ENCODE measurements at places on chromosomes 2 and 18.

GRCh38 chr18:9095297-9096006 lies 7.0 kb upstream of the NDUFV2 start:
- no peak for DNase-seq

DNA sequence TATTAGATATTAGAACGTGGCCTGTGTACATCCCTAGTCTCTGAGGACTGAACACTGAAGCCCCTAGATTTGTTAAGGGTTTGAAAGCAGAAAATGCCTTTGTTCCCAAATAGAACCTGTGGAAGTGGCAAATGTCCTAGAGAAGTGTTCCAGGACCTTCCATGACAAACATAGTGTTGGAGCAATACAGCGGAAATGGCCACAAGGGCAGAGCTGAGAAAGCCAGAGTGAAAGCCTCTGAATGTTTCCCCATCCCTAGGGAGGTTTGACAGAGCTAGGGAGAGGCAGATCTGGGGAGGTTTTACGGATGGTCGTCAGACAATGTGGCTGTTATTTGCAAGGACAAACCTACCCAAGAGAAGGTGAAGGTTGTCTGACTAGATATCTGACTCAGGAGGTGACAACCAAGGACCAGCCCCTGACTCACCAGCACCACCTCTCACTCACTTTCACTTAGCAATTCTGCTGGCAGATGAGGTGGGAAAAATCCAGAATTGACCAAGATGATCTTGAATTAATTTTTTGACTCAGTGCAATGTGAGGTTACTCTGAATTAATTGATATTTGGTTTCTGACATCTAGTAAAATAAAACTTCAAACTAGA lies 24.1 kb downstream of the RBM43 start:
- no peak for DNase-seq

DNA sequence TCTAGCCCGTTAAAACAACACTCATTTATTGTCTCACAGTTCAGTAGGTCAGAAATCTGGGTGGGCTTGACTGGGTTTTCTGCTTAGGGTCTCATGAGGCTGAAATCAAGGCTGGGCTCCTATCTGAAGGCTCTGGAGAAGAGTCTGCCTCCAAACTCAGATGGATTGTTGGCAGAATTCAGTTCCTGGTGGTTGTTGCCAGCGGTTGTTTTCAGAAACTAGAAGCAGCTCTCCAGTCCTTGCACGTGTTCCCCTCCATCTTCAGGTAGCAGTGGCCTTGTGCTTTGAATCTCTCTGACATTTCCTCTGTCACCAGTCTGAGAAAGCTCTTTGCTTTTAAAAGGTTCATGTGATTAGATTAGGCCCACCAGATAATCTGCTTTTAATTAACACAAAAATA lies 20.1 kb upstream of the FN1 start:
- no peak for DNase-seq

DNA sequence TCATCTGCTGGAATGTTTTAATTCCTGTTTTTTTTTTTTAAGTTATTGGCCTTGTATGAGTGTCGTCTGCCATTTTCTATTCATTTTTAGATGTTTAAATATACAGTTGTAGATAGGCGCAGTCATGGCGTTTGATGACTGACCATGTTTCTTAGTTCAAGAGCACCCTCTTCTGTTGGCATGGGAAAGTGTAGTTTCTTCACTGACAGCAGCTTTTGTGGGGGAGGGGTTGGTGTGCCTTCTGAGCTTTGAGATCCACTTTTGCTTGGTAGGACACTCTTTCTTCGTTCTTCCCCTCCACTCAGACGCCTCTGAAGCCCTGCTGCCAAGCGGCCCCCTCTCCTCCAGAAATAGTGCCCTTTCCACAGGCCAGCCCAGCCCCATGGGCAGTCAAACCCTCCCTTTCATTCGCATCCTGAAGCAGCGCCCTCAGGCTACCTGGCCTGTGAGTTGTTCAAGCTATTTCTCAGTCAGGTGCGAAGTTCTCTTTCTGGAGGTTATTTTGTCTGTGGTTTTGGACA lies 492.0 kb downstream of the TNS1 start:
- DNase-seq, result peak; percentile 74

- DNase-seq, result no peak
Observed at GRCh38 chr2:85148190-85148589, 15.0 kb downstream of the TCF7L1 start.

DNA sequence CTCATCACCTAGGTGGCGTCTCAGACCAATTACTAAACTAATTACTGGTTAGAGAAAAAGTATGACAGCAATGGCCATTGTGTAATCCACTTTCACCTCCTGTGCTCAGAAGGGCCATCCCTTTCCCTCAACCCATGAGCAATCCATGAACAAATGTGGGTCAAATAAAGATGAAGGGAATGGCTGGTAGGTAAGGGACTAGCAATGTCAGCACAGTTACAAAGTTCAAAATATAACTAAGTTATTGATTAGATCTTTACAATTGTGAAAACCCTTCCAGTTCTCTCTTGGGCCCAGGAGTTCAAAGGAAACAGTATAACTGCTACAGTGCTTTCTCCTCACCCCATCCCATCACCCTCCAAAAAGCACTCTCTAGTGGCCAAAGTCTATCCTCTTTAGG lies 98.3 kb downstream of the DTNA start:
- no peak for DNase-seq

DNA sequence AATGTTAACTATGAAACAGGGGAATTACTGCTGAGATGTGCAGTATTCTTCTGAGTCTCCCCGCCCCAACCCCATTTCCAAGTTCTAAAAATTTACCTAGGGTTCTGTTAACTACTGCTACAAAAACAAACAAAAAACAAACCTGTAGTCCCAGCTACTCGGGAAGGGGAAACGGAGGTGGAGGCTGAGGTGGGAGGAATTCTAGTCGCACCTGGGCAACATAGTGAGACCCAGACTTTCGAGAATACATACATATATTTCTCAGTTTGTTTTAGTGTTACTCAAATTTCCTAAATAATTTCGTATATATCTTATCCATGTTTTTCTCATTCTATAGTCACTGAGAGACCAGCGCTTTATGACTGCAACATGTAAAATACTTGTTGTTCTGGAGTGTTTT lies 989 bp downstream of the STAM2 start:
- no peak for DNase-seq

DNA sequence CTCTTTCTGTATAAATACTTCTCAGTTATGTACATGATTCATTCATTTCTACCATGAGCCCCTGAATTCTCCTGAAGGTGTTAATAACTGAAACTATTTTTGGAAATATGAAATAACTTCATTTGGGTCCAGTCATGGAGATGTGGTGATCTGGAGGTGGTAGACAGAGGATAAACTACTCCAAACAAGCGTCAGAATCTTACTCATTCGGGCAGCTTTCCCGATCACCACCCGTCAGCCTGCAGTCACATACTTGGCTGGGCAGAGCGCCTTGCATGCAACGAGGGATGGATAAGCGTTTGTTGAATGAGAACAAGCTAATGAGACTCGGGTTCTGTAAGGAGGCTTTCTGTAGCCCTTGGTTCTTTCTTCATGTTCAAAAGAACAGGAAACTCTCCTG lies 222.7 kb downstream of the CD226 start:
- DNase-seq, result no peak
